ENCODE measurements at places on chromosomes 4 and X.

DNA sequence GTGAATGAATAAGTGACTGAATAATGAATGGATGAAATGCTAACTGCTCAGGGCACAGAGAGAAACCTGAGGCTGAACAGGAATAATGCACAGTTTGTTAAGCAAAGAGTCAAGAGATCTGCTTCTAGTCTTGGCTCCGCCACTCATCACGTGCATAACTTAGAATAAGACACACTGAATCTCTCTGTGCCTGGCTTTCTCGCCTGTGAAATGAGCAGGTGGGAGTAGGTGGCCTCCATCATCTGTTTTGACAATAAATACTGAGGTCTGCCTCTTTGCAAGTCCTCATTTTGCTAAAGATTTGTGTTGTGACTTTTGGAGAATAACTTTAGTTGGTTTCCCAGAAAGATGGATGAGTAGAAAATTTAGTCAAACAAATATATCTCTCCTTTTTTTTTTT is 318.0 kb downstream of the FBXW7 start:
- DNase-seq, result no peak

DNA sequence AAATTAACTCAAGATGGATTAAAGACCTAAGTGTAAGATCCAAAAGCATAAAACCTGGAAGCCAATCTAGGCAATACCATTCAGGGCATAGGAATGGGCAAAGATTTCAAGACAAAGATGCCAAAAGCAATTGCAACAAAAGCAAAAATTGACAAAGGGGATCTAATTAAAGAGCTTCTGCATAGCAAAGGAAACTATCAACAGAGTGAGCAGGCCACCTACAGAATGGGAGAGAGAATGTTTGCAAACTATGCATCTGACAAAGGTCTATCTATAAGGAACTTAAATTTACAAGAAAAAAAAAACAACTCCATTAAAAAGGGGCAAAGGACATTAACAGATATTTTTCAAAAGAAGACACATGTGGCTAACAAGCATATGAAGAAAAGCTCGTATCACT is 171.9 kb downstream of the RAB28 start:
- DNase-seq, result no peak

DNA sequence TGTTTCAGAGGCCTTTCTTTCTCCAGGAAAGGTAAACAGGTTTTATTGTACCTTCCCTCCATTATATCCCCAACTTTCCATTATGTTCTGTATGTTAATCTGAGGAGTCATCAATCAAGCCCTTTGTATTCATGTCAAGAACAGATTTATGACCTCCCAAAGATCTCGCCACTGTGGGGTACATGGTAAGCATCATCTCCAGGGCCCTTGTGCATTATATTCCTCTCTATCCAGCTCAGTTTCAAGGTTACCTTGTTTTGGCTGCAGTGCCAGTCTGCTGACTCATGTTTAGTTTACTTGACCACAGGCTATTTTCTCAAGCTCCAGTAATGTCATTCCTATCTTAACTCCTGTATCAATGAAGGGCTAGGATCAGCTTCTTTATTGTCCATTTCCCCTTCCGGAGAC is 125.1 kb upstream of the FRMPD4 start:
- DNase-seq, result peak; percentile 46

DNA sequence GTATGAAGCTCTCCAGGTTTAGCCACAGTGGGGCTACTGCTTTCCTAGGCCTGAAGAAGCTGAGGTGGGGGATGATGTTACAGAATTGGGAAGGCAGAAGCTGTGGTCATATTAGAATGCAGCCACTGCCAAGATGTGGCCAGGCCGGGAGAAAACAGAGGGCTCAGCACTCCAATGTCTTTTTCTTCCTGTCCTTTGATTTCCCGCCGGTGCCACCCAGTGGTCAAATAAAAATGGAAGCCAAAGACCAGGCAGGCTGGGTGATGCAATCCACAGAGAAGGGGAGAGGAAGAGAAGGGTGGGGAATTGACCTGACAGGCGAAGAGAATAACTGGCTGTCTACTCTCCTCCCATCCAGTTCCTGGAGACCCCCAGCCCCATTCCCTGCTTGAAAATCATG is 94.9 kb upstream of the SHISA3 start:
- DNase-seq, result peak; percentile 22

- DNase-seq, result no peak
These were observed 529.4 kb upstream of the AMOT start for GRCh38 chrX:113370006-113370405.

GRCh38 chrX:100376576-100376975 is 33.5 kb downstream of the PCDH19 start:
- DNase-seq, result peak; percentile 79

DNA sequence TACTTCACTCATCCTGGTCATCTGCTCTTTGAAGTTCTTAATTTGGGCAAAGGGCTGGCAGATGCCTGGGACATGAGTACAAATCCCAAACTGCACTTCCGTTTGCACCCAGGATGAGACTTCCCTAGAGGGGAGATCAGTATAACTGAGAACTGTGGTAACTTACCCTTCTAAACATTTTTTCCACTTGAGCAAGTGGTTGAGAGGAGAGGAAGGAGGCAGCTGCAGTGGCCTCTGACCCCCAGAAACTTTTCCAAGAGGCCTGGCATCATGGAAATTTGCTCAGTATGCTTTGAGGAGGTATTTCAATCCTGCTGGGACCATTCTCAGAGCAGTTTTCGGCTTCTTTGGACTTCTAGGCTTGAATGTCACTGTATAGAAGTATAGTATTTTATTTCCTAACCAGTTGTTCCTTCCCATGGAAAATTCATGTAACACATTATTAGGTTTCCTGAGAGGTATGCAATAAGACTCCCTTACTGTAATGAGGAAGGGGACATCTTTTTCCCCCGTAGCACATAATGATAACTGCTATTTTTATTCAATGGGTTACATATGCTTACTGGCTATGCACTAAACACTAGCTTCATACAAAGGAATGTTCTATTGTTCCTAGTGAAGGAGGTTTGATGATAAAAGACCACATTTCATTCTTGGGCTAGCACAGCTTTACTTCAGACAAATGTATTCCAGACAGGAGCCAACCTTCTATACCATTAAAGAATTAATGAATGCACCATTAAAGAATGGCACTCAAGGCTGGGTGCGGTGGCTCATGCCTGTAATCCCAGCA is 129.3 kb downstream of the SHROOM3 start:
- DNase-seq, result peak; percentile 43

- DNase-seq, result no peak
These were observed 5.4 kb downstream of the STBD1 start for GRCh38 chr4:76311896-76312331.

- DNase-seq, result peak; percentile 30
These were observed 57.1 kb downstream of the RELL1 start for GRCh38 chr4:37628977-37629609.

- peak; percentile 0 for DNase-seq
These were observed 515.7 kb downstream of the SMARCA1 start for GRCh38 chrX:129007631-129008030.

- no peak for DNase-seq
These were observed 371.6 kb downstream of the INPP4B start for GRCh38 chr4:142474398-142475087.

DNA sequence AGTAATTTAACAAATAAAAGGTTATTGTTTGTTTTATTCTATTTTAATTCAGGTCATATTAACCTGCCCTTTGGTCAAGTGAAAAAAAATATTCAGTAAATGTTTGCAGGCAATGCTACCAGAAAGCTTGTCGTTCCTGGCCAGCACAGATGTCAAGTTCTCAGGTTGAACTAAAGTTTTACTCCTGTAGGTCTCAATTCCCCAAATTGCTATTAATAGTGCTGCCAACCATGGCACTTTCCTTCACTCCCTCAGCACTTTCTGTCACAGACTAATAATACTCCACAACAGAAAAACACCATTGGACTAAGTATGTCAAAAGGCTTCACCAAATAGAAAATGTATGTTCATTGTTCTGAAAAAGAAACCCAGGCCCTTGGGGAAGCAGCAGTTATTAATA is 79.2 kb upstream of the C4orf54 start:
- DNase-seq, result no peak

- no peak for DNase-seq
These were observed 10.2 kb upstream of the VAMP7 start for GRCh38 chrX:155870958-155871357.

GRCh38 chr4:85681221-85681657 is 206.3 kb downstream of the ARHGAP24 start:
- peak; percentile 97 for DNase-seq

DNA sequence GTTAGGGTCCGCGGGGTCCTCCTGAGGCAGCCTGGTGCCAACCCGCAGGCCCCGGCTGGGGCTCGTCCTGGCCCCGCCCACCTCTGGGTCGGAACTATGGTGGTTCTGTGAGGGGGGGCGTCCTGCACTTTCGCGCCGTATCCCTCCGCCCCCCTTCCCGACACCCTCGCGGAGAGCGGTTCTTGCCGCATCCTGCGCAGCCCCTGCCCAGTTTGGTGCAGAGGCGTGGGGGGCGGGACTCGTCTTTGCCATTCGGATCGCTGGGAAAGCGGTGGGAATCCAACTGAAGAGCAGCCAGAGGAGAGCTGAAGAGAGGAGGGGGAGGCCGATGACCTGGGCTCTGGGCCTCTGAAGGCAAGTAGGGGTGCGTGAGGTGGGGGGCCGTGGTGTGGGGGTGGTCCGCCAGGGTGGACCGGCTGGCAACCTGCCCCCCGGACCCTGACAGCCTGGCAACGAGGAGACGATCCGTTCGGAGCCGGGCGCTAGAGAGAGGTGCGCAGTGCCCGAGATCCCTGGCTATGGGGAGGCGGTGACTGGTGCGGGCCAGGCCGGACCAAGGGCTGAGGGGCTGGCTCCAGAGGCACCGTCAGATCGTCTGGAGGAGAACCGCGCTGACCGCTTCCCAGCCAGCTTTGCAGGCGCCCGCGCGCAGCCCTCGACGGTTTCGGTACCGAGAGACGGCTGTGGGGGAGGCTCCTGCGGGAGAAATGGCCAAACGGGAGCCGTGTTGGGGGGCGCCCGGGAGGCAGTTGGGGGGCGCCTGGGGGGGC is at the start of gene GPRASP1:
Gene GPRASP1, plus strand, starts transcription at position 242 of the 770 bp plus-strand sequence. CDS start 2,431 bp downstream, outside the sequence.
- DNase-seq, result peak; percentile 58

DNA sequence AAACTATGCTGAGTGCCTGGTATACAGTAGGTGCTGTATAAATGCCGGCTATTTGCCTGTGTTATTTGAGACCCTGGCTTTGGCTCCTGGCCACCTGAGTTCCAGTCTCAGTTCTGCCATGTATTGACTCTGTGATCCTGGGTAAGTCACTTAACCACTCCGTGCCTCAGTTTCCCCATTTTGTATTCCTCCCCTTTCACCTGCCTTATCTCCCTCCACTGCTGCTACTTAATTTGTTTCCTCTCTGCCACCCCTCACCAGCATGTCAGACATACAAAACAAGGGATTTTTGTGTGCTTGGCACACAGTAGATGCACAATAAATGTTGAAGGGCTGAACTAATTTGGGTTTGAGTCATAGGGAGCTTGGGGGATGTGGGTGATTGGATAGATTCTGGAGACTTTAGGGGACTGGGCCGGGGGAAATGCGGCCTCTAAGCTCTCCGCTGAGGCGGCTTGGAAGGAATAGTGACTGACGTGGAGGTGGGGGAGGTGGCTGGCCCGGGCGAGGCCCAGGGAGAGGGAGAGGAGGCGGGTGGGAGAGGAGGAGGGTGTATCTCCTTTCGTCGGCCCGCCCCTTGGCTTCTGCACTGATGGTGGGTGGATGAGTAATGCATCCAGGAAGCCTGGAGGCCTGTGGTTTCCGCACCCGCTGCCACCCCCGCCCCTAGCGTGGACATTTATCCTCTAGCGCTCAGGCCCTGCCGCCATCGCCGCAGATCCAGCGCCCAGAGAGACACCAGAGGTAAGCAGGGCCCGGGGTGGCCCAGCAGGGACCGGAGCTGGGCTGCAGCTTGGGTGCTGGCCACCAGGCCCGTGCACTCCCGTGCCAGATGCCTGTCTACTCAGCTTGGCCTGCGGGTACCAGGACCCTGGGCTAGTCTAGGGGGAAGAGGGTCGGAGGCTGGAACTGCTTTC is at the start of gene TIMP1:
Gene TIMP1, plus strand, starts transcription at position 706 of the 917 bp plus-strand sequence. CDS start 980 bp downstream, outside the sequence.
- peak; percentile 96 for DNase-seq

DNA sequence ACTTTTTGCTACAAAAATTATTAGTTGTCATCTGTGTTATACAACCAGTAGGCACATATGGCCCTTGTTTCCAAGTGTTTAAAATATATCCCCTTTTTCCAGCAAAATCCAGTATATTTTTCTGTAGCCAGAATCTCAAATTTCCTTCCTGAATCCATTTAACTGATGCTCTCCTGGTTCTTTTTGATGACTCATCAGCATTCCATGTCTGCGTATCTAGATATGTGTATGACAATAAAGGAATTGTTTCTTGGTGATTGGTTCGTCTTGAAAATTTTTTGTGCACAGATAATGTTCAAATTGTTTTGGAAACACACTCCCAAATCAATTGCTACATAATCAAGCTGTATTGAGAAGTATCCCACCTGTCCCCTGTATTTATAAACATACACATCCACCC is 98.3 kb downstream of the ITM2A start:
- peak; percentile 47 for DNase-seq

- DNase-seq, result no peak
These were observed 18.4 kb upstream of the MAGEB17 start for GRCh38 chrX:16148896-16149295.

- no peak for DNase-seq
These were observed 155.4 kb downstream of the AFAP1 start for GRCh38 chr4:7784131-7784870.

DNA sequence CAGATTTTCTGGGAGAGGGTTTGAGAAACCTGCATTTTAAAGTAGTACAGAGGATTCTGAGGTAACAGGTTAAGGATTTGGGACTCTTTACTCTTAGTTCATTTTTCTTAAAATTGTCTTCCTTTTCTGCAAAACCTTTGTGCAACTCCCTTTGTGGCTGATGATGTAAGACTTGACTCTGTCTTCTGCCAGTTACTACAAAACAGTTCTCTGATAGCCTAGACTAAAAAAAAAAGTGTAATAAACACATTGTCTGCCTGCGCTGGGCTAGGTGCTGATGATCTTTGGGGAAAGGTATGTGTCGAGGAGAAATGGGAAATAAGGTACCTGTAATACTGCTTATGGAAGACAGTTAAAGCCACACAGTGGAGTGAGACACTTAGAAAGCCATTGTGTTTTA is 28.7 kb downstream of the IL13RA1 start:
- no peak for DNase-seq

DNA sequence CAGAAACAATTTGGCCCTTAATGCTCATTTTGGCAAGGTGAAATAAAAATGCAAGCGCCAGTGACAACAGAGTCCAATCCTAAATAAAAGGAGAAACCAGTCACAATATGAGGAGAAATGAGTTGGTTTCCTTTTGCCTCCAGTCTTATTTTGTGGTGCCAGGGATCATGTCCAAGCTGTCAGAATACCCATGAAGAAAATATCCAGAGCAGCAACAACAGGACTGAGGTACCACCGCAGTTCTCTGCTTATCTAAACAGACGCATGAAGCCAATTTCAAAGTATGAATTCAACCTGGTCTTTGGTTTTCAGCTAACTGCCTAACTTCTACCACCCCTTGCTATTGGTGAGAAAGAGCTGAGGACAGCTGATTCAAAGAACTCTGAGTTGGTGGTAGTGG is 199.9 kb upstream of the MAGEB2 start:
- no peak for DNase-seq

DNA sequence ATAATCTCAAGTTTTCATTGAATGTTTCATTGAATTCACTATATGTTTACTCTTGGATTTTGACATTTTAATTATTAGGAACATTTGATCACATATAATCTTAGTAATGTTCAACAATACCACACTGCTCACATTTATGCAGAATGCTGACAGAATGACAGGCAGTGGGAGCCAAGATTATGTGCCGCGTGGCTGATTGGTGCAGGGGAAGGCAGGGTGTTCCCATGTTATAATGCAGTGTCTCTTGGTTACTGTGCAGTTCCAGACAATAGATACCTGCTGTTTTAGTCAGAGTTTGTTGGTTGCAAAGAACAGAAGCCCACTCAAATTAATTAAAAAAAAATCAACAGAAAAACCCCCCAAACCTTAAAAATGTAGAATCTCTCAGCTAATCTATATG is 33.0 kb downstream of the FHIP1A start:
- no peak for DNase-seq

GRCh38 chr4:970046-970745 is 3.2 kb downstream of the DGKQ start:
- DNase-seq, result peak; percentile 6
